ENCODE measurements at places on chromosomes 2 and 18. TPM values are rescaled to one million over a fixed set of nuclear protein-coding genes. Genes with fewer than 3 reads are reported as not detected.
A peak's percentile ranks its signal among the peaks of the same experiment; 100 is the strongest.

GRCh38 chr2:88248280-88248828 is 78.2 kb downstream of the THNSL2 start:
- no peak for DNase-seq

GRCh38 chr2:168632709-168633121 is 169.7 kb upstream of the NOSTRIN start:
- DNase-seq, result no peak

GRCh38 chr2:189621781-189622180 is 39.5 kb upstream of the ASNSD1 start:
- no peak for DNase-seq

DNA sequence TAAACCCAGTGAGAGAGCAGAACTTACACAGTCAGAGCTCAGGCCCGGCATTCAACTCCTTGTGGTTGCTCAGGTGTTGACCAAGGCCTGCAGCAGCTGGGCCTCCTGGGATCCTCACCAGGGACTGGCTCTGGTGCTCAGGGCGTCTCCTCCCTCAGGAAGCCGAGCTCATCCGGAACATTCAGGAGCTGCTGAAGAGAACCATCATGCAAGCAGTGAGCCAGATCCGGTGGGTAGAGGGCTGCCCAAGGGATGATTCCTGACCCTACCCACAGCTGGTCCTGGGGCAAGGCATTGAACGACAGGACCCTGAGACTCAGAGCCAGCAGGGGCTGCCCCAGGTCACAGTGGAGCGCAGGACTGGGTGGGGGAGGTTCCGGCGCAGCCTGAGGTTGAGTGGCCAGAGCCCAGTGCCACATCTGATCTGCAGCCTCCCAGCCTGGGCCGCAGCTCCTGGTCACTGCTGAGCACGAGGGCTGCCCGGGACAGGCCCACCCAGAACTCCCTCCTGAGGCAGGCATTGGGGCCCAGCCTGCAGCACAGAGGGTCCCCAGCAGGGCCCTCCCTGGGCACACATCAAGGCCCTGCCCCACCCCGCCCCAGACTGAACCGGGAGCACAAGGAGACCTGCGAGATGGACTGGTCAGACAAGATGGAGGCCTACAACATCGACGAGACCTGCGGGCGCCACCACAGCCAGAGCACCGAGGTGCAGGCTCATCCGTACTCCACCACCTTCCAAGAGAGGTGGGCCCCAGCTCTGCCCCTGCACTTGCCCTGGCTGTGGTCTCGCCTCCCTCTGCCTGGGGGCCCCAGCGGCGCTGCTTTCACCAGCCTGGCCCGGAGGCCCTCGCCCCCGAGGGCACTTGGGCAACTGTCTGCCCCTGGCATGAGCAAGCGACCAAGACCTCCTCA is 2.4 kb downstream of the TEKT4 start:
- DNase-seq, result no peak

DNA sequence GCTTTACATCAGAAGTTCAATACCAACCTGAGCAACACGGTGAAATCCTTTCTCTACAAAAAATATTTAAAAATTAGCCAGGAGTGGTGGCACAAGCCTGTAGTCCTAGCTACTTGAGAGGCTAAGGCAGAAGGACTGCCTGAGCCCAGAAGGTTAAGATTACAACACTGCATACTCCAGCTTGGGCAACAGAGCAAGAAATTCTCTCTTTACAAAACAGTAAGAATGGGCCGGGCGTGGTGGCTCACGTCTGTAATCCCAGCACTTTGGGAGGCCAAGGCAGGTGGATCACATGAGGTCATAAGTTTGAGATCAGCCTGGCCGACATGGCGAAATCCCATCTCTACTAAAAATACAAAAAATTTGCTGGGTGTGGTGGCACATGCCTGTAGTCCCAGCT is 113.2 kb downstream of the USP34 start:
- no peak for DNase-seq

DNA sequence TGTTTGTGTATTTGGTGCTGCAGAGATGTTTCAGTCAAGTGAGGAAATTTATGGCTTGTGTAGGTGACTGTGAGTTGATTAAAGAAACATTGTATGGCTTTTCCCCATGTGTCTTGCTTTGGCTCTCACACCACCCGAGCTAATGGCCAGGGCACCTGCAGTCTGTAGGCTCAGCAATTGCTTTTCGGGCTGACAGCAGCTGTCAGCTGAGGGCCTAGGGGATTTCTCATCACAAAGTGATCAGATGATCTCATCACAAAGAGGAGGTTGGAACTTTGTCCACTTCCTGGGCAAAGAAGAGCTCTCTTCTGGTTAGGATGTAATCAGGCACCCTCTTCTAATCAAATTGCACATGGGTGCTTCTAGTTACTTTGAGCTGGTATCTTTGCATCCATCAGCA is 632.2 kb downstream of the SLC4A3 start:
- DNase-seq, result no peak

- DNase-seq, result no peak
These were observed 23.6 kb downstream of the OLA1 start for GRCh38 chr2:174224665-174225288.

GRCh38 chr2:28523902-28524301 is 28.0 kb downstream of the PLB1 start:
- no peak for DNase-seq

DNA sequence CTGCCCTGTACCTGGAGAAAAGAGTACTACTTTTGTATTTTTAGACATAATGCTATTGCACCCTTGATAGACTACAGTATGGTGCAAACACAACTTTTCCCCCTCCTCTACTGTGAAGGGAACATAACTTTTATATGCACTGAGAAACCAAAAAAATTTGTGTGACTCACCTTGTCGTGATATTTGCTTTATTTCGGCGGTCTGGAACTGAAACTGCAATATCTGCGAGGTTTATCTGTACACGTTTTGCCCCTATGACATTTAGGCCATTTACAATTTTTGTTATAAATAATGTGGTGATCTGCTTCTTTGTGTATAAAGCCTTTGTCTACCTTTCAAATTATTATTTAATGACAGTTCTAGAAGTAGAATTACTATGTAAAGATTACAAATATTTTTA is 34.4 kb upstream of the AAK1 start:
- DNase-seq, result no peak

DNA sequence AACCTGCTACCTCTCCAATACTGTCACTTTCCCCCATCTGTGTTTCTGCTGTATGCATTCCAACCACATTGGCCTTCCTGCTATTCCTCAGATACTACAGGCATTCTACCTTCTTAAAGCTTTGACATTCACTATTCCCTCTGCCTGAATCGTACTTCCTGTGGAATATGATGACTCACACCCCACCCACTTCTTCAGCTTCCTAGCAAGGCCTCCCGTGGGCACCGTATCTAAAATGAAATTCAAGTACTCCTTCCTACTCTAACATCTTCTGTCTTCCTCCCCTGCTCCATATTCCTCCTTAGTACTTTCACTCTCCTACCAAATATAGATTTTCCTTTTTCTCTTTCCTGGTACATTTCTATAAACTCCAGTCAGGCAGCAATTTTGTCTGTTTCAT is 710.4 kb downstream of the RNF144A start:
- DNase-seq, result peak; percentile 49

DNA sequence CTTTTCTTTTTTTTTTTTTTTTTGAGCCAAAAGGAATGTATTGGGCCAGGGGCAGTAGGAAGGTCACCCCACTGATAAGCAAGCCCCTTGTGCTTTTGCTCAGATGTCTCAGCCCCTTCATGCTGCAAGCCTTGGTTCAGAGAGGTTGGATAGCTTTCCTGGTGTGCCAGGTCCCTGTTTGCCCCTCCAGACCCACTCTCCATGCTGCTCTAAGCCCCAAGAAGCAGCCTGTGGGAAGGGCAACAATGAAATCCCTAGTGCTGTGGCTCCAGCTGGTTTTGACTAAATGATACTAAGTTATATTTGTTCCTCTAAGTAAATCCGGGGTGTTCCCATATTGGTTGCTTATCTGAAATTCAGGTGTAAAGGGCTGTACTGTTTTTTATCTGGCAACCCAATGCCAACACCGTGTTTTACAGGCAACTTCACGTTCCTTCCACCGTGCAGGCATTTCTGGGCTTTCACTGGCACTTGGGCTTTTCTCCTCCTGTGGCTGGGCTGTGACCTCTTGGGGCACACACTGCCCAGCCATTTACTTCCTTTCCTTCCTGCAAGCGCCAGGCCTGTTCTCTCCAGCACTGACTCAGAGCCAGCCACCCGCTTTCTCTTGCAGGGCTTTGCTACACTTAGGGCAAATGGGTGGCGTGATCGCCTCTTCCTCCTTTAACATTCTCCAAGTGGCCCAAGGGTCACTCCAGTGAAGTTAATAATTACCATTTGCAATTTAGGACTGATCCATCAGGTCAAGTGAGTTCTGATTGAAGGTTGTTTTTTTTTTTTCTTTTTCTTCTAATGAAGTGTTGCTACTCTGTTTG is 21.6 kb downstream of the MERTK start:
- no peak for DNase-seq

The AQP12A gene
- total RNA-seq, result not detected

The PRSS56 gene
- not detected for total RNA-seq

The DNAH7 gene
- total RNA-seq, result 0.40 TPM

The RUFY4 gene
- not detected for total RNA-seq

The PLGLB1 gene
- 0.43 TPM for total RNA-seq
